ENCODE measurements at places on chromosomes 3 and 15. TPM values are rescaled to one million over a fixed set of nuclear protein-coding genes. Genes with fewer than 3 reads are reported as not detected.

DNA sequence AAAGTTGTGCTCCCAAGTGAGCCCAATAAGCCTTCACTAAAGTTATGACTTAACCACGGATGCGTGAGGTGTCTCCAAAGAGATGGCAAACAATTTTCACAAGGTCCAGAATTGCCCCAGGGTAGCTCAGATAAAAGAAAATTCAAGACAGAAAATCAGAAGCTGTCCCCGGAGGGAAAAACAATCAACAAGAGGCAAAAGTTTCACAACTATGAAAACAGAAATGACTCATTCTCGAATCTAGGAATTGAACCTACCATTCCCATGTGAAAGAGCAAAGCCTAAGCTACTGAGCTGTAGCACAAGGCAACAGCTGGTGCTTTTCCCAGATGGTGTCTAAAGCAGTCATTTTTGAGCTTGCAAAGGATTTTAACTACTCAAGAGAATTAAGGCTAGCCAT is 33.5 kb upstream of the MKRN3 start:
- no peak for DNase-seq

- DNase-seq, result no peak
Measured at GRCh38 chr15:60536951-60537350, 58.0 kb upstream of the ICE2 start.

- DNase-seq, result no peak
Measured at GRCh38 chr15:41949401-41950126, 22.8 kb downstream of the EHD4 start.

DNA sequence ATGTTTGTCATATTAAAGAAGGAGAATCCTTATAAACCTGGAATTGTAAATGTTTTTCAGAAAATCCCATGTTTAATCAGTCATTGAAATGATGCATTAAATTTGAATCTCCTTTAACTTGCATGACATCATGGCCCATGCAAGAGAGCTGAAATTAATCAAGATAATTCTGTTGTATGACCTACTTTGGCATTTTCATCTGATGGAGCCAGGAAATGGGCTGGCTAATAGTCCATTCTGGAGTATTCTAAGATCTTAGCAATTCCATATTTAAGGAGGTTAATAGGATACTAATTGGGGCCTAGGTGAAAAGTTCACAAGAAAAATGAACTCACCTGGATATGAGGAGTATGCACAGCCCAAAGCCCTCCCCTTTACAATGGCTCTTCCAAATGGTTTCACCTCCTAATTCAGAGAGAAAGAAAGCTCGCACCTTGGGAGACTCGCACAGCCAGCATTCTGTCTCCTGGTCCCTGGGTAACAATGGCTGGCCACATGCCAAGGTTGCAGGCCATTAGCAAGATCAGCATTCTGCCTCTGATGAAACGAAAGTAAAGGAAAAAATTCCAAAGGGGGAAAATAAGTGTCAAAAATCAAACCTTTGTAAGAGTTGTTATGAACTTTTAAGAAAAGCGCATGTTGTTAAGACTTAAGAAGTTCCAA is 786.4 kb downstream of the MCTP2 start:
- DNase-seq, result peak; percentile 68

- no peak for DNase-seq
Measured at GRCh38 chr3:185693985-185694653, 108.0 kb downstream of the SENP2 start.

- peak; percentile 87 for DNase-seq
Measured at GRCh38 chr3:32421991-32422859, 30.6 kb downstream of the CMTM7 start.

GRCh38 chr15:63354821-63355650 is 26.6 kb downstream of the CA12 start:
- no peak for DNase-seq

GRCh38 chr3:12753275-12754028 is 5.6 kb downstream of the TMEM40 start:
- no peak for DNase-seq

DNA sequence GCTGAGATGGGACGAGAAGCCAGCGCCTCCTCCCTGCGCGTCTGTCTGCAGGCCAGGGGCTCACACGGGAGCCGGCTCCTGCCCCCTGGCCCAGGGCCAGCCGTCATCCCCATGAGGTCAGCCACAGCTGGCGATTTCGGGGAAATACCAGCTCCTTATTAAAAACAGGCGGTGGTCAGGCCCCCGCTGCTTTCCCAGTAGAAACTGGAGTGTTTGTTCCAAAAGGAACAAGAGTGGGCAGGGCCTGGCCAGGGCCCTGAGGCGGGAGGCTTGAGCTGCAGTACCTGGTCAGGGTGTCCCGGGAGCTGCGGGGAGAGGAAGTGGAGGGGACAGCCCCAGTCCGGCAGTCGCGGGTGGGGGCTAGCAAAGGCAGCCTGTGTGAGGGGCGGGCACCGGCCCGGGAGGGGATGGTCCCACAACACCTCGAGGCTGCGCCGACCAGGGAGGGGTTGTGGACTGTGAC is 17.8 kb downstream of the MYL3 start:
- peak; percentile 87 for DNase-seq

- DNase-seq, result no peak
Measured at GRCh38 chr3:30320392-30320791, 286.0 kb upstream of the TGFBR2 start.

DNA sequence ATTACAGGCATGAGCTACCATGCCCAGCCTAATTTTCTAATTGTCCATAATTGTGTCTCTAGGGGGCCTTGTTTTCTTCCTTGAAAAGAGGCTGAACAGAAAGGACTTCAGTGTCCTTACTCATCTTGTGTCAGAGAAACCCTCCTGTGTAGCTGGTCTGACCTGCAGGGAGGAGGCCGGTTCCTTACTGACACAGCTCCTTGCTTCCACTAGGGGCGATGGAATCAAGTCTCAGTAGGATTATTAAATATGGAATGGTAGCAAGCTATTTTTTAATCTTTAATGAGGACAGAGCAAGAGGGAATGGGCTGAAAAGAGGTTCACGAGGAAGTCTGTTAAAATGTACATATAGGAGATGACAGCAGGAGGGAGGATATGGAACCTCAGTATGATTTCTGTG is 8.6 kb downstream of the LPCAT4 start:
- no peak for DNase-seq

IL17RE gene
- polyA plus RNA-seq, result 1.1 TPM

ROPN1 gene
- polyA plus RNA-seq, result not detected

EOGT gene
- 11.5 TPM for polyA plus RNA-seq

AHSG gene
- not detected for polyA plus RNA-seq

ENTPD3 gene
- polyA plus RNA-seq, result 0.27 TPM

MESP2 gene
- polyA plus RNA-seq, result not detected

CYP8B1 gene
- polyA plus RNA-seq, result not detected

ANKUB1 gene
- not detected for polyA plus RNA-seq

Data from psoas muscle (tissue), 8 donors.